ENCODE measurements at places on chromosomes 6 and 20.
A peak's percentile ranks its signal among the peaks of the same experiment; 100 is the strongest.

- peak; percentile 67 for DNase-seq
These were observed 258.2 kb upstream of the NT5E start for GRCh38 chr6:85191656-85192055.

GRCh38 chr6:89347825-89348224 lies 4.7 kb downstream of the UBE2J1 start:
- DNase-seq = peak; percentile 6

- no peak for DNase-seq
These were observed 109.9 kb downstream of the SLC24A3 start for GRCh38 chr20:19322061-19322985.

GRCh38 chr6:136775548-136775947 lies 16.7 kb downstream of the MAP3K5 start:
- DNase-seq = peak; percentile 63

GRCh38 chr6:168297643-168298042 lies 21.9 kb downstream of the DACT2 start:
- DNase-seq = no peak

- DNase-seq = no peak
These were observed 670 bp upstream of the COL11A2 start for GRCh38 chr6:33192671-33193602.

DNA sequence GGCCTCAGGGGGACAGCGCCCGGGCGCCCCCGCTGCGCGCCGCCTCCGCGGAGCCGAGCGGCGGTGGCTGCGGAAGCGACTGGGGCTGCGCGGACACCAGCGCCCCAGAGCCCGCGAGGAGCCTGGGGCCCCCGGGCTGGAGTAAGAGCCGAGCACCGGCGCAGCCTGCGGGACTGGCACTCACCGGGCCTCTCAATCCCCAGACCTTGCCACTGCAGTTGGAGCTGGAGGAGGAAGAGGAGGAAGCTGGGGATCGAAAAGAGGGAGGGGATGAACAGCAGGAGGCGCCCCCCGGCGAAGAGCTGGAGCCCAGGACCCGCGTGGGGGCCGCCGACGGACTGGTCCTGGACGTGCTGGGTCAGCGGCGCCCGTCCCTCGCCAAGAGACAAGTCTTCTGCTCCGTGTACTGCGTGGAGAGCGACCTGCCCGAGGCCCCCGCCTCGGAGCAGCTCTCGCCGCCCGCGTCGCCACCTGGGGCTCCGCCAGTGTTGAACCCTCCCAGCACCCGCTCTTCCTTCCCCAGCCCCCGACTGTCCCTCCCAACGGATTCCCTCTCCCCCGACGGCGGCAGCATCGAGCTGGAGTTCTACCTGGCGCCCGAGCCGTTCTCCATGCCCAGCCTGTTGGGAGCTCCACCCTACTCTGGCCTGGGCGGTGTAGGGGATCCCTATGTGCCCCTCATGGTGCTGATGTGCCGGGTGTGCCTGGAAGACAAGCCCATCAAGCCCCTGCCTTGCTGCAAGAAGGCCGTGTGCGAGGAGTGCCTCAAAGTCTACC lies 590 bp downstream of the RNF217 start:
- peak; percentile 52 for DNase-seq

DNA sequence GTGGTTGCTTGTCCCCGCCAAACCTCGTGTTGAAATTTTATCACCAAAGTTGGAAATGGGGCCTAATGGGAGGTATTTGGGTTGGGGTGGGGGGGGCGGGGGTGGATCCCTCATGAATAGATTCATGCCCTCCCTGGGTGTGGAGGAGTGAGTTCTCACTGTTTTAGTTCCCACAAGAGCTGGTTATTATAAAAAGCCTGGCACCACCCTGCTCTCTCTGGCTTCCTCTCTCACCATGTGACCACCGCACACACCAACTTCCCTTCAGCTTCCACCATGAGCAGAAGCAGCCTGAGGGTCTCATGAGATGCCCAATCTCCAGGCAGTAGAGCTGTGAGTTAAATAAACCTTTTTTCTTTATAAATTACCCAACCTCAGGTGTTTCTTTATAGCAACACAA lies 111.3 kb downstream of the PRDM1 start:
- DNase-seq = no peak

DNA sequence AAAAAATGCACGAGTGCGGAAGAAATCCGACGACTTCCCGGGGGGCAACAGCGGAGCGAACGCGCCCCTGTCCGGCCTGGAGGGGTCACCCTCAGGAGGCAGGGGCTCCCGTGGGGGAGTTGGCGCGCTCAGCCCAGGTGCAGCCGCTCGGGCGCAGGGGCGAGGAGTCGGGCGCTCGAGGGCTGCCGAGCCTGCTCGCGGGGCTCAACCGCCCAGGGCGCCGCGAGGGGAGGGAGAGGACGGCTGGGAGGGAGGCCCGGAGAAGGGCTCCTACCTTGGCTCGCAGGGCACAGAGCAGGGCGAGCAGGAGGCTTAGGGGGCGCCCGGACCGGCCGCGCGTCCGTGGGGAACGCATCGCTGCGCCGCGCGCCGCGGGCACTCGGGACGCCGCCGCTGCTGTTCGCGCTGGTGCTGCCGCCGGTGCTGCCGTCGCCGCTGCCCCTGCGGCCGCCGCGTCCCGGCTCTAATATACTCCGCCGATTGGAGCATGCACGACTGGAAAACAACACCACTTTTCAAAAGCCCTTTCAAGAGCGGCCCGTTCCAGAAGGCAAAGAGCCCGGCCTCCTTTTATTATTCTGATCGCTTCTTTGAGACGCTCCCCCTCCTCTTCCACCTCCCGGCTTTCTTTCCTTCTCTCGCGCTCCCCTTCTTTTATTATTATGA lies 490 bp downstream of the JAG1 start:
- DNase-seq = no peak

DNA sequence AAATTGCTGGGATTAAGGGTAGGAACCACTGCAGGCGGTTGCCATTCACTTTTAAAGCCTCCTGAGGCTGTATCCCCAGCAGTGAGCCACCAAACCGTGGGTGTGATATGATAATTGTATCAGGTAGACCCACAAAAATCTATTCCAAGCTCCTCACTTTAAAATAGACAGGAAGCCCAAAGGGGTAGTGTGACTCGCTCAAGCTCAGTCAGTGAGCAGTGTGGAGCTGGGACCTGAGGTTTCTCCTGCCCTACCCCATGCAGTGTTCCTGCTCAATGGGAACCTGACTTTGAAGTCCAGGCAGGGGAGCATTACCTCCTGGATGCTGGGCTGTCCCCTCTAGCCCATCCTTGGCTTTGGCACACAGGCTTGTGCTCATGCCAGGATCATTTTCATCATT lies 14.9 kb upstream of the MAPRE1 start:
- DNase-seq = no peak

DNA sequence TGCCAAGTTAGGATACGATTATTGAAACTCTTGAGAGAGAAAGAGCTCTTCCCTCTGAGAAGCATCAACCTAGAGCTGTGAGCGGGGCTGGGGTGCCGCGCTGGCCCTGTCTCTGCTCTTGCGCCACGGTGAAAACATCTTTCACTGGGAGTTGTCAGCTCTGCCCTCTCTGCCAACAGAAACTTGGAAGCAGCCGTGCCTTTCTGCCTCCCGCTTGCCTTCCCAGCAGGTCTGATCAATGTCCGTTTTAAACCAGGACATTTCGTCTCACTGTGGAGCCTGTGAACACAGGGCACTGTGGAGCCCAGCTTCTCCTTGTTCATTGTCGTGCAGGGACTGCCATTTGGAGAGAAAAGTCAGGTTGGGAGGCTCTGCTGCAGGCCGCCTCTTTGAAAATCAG lies 249.2 kb upstream of the PMEPA1 start:
- no peak for DNase-seq

DNA sequence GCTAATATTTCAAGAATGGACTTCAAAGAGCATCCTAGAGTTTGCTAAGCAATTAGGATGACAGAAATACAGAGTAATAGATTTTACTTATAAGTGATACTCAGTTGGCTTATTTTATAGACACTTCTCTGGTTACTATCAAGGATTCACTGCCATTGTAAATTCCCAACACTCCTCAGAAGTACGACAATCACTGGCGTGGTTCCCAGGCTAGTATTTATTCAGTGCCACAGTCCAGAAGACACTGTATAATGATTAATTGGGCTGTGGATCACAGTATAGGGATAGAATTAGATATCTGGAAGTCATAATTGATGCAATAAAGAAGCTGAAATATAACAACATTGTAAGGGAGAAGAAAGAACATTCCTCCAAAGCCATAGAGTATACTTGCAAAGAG lies 15.7 kb downstream of the MANEA start:
- no peak for DNase-seq

GRCh38 chr6:144123421-144123820 lies 26.9 kb upstream of the STX11 start:
- DNase-seq = no peak

GRCh38 chr6:43944908-43945767 lies 175.1 kb downstream of the VEGFA start:
- no peak for DNase-seq

DNA sequence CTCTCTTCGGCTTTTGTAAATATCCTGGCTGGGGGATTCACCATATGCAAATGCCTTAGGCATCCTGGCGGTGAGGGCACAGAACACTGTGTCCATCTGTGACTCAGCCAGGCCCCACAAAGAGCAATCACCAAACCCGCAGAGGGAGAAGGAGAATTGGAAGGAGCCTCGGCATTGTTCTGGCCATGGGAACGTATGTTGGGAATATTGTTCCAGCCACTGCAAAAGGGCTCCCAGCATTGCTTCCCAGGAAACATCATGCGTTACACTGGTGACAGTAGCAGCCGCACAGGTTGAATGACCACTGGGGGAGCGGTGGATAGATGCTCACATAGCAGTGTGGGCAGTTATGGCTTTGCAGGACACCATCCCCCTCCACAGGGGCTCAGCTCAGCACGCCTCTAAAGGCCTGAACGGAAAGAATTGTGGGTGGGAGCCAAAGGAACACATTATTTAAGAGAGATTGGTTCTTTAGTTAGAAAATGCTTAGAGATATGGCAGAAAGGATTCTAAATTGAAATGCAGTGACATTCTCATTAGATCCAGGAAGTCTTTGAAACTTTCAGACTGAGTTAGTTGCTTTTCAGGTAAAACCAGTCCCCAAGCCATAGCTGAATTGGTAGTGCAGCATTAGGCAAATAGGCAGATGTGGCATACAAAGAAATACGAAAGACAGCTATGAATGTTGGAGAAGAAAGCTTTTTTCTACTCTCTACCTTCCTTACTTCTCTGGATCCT lies 104.3 kb downstream of the RNF144B start:
- no peak for DNase-seq

GRCh38 chr20:8933381-8933807 lies 135.5 kb upstream of the PLCB4 start:
- peak; percentile 22 for DNase-seq

- no peak for DNase-seq
These were observed 95.8 kb upstream of the IRAK1BP1 start for GRCh38 chr6:78771586-78771985.

DNA sequence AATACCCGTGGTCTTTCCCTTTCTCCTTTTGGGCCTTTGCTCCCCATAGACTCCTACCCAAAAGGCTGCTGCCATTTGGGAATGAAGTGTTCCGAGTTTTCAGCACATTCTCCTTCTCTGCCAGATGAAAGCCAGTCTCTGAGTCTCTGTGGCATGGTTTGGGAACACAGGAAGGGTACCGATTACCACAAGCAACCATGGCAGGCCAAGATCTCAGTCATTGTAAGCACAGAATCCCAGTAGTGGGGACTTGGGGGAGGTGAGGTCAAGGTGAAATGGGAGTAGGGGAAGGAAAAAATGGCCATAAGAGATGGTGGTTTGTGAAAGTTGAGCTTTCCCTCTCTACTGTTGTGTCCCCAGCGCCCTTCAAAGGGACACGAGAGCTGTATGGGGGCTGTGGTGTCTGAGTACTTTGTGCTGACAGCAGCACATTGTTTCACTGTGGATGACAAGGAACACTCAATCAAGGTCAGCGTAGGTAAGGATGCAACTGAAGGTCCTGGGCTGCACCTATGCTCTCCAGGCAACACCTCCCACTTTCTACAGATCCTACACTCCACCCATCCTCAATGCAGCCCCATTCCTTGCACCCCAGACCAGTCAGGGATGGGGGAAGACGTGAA lies 4.1 kb downstream of the CFB start:
- no peak for DNase-seq

DNA sequence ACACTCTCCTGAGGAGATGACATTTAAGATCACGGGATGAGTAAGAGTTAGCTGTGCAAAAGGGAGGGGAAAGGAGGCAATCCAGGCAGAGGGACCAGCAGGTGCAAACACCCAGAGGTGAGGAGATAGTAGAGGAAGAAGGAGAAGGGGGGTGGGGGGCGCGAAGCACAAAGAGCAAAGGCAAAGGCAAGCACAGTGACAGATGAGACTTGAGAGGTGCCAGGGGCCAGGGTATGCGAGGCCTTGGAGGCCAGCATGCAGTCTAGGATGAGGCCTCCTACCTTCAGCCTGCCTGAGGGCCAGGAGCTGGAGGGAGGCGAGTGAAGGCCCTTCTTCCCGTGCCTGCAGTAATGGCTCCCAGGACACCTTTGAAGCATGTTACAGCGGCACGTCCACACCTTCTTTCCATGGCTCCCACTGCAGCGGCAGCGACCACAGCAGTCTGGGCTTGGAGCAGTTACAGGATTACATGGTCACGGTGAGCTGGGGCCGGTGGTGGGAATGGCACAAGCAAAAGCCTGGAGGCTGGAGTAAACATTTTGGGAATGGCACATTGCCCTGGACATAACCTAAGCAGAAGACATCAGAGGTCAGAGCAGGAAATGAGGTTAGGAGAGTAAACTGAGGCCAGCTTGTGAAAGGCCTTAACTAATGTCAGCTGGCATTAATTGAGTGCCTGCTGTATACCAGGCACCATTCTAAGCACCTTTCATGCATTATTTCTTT lies 18.6 kb downstream of the CCM2L start:
- no peak for DNase-seq

DNA sequence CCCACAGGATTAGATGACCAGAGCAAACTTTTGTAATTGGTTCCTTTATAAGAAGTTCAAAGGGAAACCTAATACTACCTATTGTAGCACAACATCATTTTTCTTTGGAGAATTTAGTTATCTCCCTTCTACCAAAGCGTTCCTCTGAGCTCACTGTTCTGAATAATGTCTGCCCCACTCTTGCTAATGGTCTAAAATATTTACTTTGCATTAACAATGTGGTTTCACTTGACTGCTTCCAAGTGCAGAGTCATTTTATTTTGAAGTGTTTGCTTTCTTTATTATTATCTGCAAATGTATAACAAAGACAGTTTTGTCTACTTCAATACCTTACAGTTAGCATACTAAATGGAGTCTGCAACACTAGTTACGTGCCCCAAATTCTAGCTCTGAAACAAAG lies 15.0 kb downstream of the TRAPPC3L start:
- no peak for DNase-seq

GRCh38 chr6:25428758-25429317 lies 149.7 kb downstream of the CARMIL1 start:
- no peak for DNase-seq

DNA sequence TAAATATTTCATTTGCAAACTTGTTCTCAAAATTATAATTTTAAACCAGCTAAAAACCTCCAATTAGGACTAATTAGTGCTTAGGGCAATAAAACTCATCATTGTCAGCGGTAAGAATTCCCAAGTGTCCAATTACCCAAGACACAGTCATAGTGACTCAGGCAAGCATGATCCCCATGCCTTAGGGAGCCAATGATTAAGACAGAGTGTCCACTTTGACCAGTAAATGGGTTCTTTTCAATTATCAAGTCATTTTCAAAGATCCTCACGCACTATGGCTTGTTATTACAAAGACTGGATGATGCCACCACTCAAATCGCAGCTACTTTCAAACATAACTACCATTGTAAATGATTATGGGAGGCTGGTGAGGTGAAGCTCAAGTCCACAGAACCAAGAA lies 114.0 kb downstream of the BFSP1 start:
- no peak for DNase-seq

GRCh38 chr20:39489986-39490560 lies 527.9 kb downstream of the DHX35 start:
- no peak for DNase-seq

- no peak for DNase-seq
These were observed 20.0 kb downstream of the EDN3 start for GRCh38 chr20:59320426-59320825.

Data from fibroblast of skin of right quadriceps (primary cell).